ENCODE measurements at places on chromosomes 12 and 14.

DNA sequence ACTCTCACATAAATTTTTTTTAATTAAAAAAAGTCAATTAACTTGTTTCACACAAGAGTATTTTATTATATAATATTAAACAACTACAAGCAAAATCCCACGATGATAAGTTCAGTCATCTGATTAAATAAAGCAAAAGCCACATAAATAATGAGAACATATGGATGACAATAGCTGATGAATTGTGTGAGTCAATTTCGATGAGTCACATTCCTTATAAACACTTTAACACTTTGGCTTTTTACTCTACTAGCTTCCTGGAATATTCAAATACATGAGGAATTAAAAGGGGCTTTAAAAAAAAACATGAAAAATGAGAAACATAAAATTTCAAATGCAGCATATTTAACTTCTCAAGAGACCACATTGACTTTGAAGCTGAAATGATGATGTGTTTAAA is 95.3 kb downstream of the BCAT1 start:
- DNase-seq = no peak

GRCh38 chr12:71200706-71201105 is 42.9 kb upstream of the TSPAN8 start:
- no peak for DNase-seq

- no peak for DNase-seq
Measured at GRCh38 chr12:131902332-131903241, 8.2 kb downstream of the ULK1 start.

DNA sequence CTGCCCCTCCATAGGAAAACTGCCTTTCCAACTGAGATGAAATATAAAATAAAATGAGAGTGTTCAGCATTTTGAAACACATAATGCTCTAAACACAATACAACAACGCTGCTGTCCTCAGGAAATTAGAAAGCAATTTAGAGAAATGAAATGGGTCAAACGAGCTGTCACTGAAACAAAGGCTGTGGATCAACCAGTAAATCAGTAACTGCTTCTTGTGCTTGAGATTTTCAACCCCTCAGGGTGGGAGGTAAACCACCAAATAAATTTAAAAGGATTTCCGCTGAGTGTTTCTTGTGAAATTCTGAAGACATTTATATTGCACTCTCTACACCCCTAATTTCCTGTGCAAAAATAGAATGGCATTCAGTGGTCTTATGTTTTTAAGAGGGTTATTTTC is 657.1 kb upstream of the SEL1L start:
- DNase-seq = no peak

- DNase-seq = no peak
Measured at GRCh38 chr12:25617991-25618390, 64.9 kb upstream of the LMNTD1 start.

DNA sequence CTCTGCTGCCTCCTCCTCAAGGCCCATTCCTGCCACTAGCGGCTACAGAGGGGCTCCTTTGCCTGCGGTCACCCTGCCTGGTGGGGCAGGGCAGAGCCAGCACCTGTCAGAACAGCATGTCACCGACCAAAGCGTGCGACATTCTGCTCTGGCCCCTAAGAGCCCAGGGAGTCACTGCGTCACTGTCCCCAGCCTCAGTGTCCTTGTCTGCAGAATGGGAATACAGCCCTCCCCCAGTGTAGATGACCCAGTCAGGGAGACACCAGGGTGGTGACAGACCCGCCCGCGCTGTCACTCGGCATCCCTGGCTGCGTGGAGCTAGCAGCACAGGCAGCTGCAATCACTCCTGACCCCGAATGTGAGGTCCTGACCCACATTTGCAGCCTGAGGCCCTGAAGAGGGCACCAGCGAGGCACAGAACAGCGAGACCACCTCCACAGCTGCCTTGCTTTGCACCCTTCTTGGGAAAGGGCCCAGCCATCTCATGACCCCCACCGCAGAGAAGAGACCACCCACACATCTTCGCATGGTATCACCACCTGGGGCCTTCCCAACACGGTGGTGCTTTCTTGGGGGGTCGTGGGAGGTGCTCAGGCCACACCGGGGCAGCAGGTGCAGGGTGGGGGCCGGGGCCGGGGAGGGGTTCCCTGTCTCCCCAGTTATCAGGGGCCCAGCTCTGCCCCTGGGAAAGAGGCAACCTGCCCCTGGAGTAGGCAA is 2.5 kb downstream of the AHNAK2 start:
- no peak for DNase-seq

DNA sequence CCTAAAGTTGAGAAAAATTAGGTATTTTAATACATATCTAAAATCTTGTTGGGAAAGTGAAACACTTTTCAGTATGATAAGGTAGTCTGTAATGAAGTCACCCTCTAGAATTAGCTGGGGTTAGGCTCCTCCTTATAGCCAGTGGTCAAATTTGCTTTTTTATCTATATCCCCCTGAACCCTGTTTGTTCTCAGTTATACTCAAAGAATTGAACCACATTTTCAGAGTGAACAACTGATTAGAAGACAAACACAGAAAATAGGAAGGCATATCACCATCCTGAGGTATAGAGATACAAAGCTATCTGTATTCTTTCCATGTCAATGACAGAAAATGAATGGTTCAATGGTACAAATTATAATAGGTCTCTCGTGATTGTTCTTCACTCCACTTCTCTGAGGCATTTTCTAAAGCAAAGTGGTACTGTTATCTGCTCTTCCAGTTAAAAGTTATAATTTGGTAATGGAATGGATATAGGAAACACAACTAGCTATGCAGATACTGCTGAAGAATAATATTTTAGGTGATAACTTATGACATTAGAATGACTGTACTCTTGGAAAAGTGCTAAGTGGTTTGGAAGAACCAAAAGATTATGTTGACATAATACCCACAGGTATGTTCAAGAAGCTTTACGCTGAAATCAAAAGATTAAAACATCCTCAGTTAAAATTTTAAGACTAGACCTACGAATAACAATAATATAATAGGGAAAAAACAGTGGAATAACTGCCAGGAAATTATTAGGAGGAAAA is 27.6 kb downstream of the WASHC3 start:
- DNase-seq = no peak

DNA sequence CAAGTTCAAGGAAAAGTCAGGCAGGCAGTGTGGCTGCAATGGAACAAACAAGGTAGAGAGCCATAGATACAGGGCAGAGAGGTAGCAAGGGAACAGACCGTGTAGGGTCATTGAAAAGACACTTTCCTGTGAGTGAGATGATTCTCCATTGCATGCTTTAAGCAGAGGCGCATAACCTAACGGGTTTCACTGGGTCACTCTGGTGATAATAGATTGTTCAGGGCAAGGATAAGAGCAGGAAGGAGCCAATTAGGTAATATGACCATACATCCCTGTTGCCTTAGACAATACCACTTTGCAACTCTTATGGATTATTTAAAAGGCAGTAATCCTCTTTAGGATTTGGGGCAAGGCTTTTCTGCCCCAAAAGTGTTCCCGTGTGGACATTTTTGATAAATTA is 214.1 kb downstream of the PTPRO start:
- DNase-seq = no peak

All from NCI-H1930 (cell line).